Esophagus mucosa (tissue), 1 donor: ENCODE measurements at places on chromosomes 16 and 17. TPM values are rescaled to one million over a fixed set of nuclear protein-coding genes. Genes with fewer than 3 reads are reported as not detected.

The TMEM114 gene
- total RNA-seq = not detected

DNA sequence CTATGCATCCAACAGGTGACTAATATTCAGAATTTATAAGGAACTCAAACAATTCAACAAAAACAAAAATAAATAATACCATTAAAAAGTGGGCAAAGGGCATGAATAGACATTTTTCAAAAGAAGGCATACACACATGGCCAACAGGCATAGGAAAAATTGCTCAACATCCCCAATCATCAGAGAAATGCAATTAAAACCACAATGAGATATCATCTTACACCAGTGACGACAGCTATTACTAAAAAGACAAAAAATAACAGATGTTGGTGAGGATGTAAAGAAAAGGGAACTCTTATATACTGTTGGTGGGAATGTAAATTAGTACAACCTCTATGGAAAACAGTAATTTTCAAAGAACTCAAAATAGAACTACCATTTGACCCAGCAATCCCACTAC is 250.4 kb upstream of the N4BP1 start:
- ATAC-seq = no peak

GRCh38 chr17:64384253-64385186 is 6.1 kb downstream of the PECAM1 start:
- no peak for ATAC-seq

DNA sequence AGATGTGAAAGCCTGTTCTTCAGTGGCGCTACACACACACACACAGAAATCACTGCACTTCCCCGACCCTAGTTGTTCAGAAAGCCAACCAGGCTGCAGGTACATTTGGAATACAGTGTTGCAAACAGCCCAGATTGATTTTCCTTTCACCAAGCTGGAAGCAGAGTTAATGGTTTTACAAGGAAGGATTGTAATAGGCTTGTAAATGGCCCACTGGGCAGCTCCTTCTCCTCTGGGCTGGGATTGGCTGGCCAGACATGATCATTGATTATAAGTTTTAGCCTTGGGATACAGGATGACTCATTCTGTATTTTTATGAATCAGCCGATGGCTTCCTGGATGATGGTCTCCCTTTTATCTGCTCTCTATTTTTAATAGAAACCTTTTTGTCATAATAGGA is 2.5 kb downstream of the VAT1L start:
- no peak for ATAC-seq

GRCh38 chr16:81189100-81189664 is 49.3 kb upstream of the BCO1 start:
- peak; percentile 46 for ATAC-seq
